NCI-H460 (cell line): ENCODE measurements at places on chromosomes 6 and 20. TPM values are rescaled to one million over a fixed set of nuclear protein-coding genes. Genes with fewer than 3 reads are reported as not detected.
A peak's percentile ranks its signal among the peaks of the same experiment; 100 is the strongest.

- peak; percentile 87 for DNase-seq
These were observed 30.8 kb downstream of the NHSL1 start for GRCh38 chr6:138468320-138469015.

GRCh38 chr6:139186242-139186641 is 51.4 kb downstream of the HECA start:
- DNase-seq = no peak

- no peak for DNase-seq
These were observed 79.4 kb upstream of the PROKR2 start for GRCh38 chr20:5395932-5396727.

- no peak for DNase-seq
These were observed 79.2 kb upstream of the MPC1 start for GRCh38 chr6:166461821-166462460.

GRCh38 chr6:156955494-156956183 is 178.5 kb downstream of the ARID1B start:
- DNase-seq = no peak

DNA sequence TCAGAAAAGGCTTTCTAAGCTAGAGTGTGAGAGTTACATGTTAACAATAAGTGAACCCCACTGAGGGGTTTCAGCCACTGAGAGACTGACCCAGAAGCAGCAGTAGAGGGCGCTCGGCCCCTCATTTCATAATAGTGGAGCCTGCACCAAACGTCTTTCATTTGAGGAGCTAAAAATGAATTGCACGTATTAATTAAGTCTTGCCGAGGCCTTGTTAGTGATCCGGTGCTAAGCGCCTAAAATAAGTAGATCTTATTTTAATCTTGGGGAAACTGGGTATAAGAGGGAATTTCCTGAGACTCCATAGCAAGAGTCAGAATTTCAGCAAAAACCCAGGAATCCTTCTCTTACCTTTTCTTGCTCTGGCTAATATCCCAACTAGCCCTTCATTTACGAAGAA is 209.7 kb downstream of the FARS2 start:
- peak; percentile 33 for DNase-seq

DNA sequence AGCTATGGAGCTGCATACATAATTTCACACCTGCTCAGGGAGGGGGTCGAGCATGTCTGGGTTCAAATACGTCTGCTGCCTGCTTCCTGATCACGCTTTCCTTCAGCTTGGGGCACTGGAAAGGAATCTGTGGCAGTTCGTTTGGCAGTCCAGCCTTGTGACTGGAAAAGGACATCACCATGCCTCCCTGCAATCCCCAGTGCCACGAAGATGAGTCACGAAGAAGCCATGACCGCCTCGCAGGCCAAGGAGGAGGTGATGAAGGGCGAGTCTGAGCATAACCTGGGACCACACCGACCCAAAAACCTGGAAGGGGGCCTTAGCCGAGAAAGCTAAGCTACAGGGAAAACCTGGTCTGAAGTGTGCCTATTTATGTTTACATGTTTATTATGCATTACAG is 13.1 kb downstream of the JAG1 start:
- no peak for DNase-seq

GRCh38 chr20:22063753-22064152 is 358.3 kb downstream of the PAX1 start:
- no peak for DNase-seq

DNA sequence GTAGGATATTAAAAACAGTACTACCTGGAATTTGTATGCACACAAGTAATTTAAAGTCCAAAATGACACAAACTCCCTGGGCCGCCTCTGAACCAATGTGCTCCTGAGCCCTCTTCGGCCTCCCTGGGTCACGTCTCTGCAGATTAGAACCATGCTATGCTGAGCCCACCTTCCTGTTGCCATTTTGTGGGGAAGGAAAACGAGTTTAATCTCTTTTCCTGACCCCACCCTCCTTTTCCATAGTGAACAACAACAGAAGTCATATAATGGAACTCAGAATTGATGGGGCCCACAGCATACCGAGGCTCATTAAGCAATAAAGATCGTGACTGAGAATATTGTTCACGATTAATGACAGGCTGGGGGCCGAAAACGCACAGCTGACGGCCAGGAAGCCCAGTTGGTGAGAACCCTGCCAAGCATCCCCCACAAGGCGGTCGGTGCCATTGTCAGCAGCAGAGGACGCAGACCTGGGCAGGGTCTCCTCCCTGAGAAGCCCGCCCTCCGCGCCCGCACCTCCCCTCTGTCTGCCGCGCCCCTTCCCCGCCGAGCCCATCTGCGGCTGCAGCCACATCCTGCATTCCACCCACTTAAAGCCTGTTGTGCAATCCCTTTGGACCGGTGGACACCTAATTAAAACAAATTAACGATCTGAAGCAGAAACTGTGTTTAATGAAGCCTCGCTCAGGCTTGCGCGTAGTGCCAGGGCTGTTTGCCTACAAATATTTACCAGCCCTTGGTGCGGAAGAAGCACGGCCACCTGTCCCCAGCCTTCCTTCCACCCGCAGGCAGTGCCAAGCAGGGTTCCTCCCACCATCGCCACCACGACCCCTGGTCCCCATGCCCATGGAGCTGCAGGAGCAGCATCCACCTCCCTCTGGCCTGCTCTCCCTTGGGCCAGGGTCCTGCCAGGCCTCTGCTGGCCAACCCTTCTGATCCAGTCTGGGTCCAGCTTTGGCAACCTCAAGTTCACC is 68.1 kb downstream of the DLL1 start:
- DNase-seq = no peak

GRCh38 chr6:167827583-167828324 is 1.0 kb downstream of the AFDN start:
- peak; percentile 7 for DNase-seq

- no peak for DNase-seq
These were observed 325.3 kb downstream of the PRL start for GRCh38 chr6:21971541-21971940.

- no peak for DNase-seq
These were observed 25.3 kb upstream of the FABP7 start for GRCh38 chr6:122754191-122754731.

GRCh38 chr6:118569498-118569897 is 21.4 kb downstream of the PLN start:
- DNase-seq = no peak

- DNase-seq = no peak
These were observed 281.1 kb downstream of the SYNE1 start for GRCh38 chr6:152356016-152356415.

Gene NKAIN4
- total RNA-seq = not detected in 2 replicates

Gene ARMH2
- not detected in 2 replicates for total RNA-seq

Gene HLA-DOB
- 0.40 and 0.58 TPM in 2 replicates for total RNA-seq

Gene CPNE5
- total RNA-seq = 0.07 and 0.63 TPM in 2 replicates

Gene PROKR2
- not detected in 2 replicates for total RNA-seq

Gene HLA-DQA1
- total RNA-seq = not detected in 2 replicates

Gene DEFB124
- total RNA-seq = not detected in 2 replicates

Gene SUMO4
- 0.23 and 0.87 TPM in 2 replicates for total RNA-seq

Gene ULBP2
- total RNA-seq = 3.8 and 4.5 TPM in 2 replicates

Gene PACSIN1
- 0.07 and 0.20 TPM in 2 replicates for total RNA-seq

Gene SNAP91
- 0.43 and 0.67 TPM in 2 replicates for total RNA-seq

Gene BPI
- not detected in 2 replicates for total RNA-seq
